ENCODE measurements at places on chromosomes 11 and 22.
A peak's percentile ranks its signal among the peaks of the same experiment; 100 is the strongest.

DNA sequence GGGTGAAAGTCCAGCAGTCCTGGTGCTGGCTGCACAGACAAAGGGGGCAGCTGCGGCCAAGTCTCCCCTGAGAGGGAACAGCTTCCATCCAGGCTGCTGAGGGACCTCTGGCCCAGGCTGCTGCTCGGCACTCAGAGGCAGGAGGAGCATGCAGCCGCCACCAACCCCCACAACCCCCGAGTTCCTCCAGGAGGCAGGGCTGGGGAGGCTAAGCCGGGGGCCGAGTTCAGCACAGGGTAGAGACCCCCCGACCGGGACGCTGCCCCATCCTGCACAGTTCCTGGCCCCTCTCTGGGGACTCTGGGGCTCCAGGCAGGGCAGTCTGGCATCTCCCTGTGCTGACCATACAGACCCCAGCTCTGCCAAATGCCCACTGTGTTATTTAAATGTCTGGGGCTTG is 20.2 kb downstream of the IGSF9B start:
- DNase-seq = no peak

DNA sequence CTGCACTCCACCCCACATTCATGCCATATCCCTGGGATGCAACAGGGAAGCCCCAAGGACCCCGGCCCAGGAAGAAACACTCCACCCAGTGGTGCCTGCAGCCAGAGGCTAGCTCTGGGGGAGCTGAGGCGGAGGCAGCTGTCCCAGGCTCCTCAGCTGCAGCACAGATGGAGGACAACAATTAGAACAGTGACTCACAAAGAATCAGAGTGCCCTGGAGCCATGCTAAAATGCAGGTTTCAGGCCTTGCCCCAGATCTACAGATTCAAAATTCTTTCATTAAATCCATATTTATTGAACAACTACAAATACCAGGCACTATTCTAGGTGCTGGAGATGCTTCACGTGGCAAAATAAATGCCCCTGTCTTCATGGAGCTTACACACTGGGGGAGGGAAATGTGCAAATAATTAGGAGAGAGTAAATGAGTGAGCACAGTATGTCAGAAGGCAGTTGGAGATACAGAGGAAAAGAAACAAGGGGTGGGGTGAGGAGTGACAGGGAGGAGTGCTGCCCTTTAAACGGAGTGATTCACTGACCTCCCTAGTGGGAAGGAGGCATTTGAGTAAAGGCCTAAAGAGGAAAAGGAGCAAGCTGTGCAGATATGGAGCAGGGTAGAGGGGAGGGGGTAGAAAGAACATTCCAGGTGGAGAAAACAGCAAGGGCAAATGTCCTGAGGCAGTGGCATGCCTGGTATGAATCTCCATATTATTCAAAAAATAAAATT is 73.3 kb upstream of the CSNK2A3 start:
- DNase-seq = no peak

DNA sequence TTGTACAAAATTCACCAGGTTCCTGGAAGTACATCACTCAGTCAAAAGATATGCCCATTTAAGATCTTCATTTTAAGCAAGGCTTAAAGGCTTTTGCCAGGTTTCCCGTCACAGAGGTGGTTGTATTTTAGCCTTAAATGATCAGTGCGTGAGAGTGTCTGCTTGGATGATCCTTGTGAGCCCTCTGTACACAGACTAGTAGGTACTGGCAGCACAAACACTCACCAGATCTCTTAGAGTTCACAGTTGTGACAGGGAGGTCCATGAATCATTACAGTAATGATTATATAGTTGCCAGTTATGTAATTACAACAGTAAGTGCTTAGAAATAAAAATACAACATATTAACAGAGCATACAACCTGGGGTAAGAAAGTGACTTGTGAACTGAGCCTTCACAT is 84.2 kb upstream of the SLC25A18 start:
- DNase-seq = no peak

DNA sequence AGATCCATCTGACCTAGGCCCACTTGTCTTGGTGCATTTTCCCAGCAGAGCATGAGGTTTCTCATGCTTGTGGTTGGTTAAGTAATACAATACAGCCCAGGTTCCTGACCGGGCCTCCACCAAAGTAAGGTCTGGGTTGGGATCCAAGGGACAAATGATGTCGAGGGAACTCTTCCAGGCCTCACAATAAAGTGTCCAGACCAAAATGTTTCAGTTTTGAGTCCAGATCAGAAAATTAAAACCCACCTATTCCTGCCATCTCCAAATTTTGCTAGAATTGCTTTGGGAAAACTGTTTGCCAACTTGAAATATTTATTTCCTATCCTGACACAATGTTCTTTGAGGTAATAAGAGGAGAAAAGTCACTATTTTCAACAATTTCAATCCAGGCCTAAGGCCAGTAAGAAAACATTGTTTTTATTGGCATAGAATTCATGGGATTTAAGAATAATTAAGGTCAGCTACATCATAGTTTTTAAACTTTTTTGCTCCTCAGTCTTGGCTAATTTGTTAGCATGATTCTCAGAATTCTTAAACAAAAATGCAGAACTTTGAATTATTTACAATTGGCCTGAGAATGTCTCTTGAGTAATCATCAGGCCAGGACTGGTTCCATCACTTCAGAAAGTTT is 51.4 kb downstream of the ME3 start:
- DNase-seq = no peak

DNA sequence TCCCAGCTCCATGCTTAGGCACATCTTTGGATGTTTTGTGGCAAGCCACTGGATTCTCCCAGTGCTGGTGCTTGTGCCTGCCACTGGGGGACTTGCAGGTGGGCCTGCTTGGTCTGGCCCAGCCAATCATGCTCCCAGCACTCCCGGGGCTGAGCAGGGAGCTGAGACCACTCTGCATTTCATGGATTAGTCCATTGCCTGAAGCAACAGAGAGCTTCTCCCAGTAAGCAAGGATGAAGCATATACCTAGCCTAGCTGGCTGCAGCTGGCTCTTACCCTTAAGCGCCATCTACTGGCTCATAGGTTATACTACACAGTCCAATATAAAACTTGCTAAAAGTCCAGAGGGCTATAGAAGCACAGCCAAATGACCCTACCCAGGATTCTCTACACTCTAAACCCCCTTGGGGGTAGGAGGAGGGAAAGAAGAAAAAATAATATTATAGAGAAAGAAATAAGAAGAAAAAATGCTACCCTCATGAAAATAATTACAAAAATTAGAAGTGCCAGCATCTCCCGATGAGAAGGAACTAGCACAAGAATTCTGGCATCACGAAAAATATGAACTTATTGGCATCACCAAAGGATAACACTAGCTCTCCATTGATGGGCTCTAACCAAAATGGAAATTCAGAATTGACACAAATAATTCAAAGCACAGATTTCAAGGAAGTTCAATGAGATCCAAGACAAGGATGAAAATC is 275.3 kb downstream of the C11orf87 start:
- peak; percentile 80 for DNase-seq

GRCh38 chr11:43575913-43576310 is 104.6 kb upstream of the HSD17B12 start:
- no peak for DNase-seq

GRCh38 chr11:134063124-134063495 is 5.8 kb upstream of the JAM3 start:
- DNase-seq = no peak

DNA sequence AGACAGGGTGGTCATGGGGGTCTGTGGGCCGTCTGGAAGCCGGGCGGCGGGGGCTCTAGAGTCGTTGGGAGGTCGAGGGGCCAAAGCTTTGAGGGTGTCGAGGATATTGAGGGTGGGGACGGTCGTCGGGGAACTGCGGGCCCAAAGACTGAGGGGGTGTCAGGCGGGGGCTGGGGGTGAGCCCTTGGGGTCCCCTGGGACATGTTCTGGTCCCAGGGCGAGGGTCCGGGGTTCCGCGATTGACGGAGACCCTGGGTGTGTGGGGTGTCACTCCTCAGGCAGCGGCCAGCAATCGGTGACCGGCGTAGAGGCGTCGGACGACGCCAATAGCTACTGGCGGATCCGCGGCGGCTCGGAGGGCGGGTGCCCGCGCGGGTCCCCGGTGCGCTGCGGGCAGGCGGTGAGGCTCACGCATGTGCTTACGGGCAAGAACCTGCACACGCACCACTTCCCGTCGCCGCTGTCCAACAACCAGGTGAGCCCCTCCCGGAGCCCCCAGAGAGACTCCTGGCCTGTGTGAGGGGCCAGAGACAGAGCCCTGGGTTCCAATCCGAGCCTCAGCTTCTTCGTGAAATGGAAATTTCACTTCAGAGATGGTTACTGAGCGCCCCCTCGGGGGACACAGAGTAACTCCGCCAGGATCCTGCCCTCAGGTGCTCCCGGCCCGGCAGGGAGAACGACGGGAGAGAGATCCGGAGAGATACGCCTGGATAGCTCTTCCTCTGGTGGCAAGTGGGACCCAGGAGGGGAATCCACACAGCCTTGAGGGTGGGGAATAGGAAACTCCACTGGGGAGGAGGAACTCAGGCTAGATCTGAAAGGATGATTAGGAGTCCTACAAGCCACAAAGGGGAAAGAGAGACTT is 714 bp downstream of the SDF2L1 start:
- peak; percentile 56 for DNase-seq

GRCh38 chr22:48431536-48432315 is 1395.9 kb downstream of the BRD1 start:
- no peak for DNase-seq

DNA sequence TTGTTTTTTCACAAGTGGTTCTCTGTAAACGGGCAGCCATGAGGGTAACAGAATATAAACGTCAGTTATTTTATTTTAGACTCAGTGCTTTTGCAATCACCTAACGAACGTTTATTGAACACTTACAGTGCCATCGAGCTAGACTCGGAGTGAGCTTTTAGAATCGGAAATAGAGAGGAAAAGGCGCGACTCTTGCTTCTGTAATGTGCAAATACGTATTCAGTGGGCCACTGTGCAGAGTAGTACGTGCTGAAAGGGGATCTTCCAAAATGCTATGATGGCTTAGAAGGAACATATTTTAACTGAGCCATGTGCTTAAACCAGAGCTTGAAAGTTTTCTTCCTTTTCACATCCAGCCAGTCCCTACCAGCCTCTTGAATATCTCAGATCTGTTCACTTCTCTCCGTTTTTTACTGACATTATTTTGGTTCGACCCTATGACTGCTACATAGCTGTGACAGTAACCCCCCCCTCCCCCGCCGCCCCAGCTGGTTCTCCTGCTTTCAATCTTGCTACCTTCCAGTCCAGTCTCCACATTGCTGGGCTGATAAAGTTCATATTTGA is 468 bp downstream of the DDIAS start:
- DNase-seq = peak; percentile 9

- DNase-seq = no peak
Measured at GRCh38 chr11:130344841-130345240, 30.1 kb upstream of the ZBTB44 start.

- DNase-seq = no peak
Measured at GRCh38 chr11:27570542-27570941, 64.0 kb upstream of the LIN7C start.

DNA sequence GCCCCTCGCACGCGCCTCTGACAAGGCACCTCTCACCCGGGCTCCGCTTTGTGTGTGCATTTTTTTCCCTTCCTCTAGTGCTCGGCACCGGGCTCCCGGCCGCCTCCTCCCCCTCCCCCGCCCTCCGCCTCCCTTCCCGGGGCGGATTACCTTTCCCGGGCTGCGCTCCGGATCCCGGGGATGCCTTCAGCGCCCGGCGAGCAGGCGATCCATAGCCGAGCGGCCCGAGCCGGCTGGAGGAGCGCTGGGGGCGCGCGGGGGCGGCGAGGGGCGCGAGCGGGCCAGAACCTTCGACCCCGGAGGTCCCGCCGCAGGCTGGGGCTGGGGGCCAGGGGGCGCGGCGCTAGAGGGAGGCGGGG is 282 bp downstream of the MPPED2 start:
- no peak for DNase-seq

DNA sequence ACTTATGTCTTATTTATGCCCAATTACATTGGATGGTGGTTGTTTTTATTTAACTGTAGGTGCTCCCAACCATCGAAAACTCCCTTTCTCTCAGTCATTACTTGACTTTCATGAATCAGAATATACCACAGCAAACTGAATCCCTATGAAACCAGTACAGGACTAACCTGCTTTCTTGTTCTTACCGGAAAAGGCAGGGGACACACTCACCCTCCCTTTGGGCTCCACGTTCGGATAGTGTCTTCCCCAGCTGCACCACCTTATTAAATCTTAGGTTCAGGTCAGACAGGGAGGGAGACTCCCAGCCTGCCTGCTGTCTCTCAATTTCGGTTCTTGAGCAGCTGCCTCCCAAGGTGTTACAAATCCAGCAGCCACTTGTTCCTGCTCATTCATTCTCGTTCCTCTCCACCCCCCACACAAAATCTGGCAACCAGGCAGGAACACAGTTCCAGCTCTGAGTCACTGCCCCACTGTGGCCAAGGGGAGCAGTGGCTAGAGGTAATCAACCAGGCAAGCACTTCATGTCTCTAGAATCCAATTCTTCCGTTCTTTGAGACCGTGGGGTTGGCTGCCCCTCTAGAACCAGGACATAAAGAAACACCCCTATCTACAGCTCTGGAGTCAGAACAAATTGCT is 133.0 kb downstream of the PLEKHA7 start:
- peak; percentile 68 for DNase-seq

DNA sequence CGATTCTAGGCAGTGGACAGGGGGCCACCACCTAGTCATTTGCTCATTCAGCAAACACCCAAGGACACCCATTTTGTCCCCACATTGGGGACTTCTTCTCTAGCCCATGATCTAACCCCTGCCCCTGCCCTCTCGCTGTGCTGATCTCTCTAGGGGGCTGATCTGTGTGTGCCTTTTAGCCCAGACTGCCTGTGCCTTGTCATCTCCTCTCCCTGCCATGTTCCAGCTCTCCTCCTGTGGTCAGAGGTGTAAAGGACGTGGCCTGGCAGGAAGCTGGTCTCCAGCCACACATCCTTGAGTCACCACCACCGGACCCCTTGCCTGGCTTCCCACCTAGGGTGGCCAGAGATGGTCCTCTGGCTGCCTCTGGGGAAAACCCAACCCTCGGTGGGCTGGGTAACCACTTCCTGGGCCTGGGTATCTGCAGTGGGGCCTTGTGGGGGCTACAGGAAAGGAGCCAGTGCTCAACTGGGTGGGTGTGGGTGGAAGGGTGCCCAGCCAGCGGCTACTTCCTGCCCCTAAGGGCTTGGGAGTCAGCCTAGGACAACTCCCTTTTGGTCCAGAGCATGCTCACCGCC is 1.3 kb downstream of the CTSW start:
- no peak for DNase-seq

GRCh38 chr11:2540992-2541680 is 96.3 kb downstream of the KCNQ1 start:
- no peak for DNase-seq

- no peak for DNase-seq
Measured at GRCh38 chr11:2862395-2863275, 22.9 kb downstream of the CDKN1C start.

DNA sequence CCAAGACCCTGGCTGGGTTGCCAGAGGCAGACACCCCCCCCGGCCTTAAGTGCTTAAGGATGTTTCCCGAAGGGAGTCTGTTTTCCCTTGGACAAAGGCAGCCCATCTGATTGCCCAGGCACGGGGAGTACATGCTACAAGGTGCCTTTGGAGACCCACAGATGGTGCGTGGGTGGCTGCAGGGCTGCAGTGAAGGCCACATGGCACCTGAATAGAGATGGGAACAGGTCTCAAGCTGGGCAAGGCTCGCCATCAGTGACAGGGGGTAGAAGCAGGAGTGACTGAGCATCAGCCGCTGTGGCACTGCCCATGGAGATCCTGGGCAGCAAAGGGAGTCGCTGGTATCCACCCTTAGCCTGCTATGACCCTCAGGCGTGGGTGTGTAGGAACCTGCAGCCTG is 2.4 kb downstream of the RTL6 start:
- no peak for DNase-seq
